H1 (cell line): ENCODE measurements at places on chromosomes 13 and 19.

- DNase-seq, result no peak
Observed at GRCh38 chr13:63209330-63210017, 1793.8 kb upstream of the PCDH20 start.

DNA sequence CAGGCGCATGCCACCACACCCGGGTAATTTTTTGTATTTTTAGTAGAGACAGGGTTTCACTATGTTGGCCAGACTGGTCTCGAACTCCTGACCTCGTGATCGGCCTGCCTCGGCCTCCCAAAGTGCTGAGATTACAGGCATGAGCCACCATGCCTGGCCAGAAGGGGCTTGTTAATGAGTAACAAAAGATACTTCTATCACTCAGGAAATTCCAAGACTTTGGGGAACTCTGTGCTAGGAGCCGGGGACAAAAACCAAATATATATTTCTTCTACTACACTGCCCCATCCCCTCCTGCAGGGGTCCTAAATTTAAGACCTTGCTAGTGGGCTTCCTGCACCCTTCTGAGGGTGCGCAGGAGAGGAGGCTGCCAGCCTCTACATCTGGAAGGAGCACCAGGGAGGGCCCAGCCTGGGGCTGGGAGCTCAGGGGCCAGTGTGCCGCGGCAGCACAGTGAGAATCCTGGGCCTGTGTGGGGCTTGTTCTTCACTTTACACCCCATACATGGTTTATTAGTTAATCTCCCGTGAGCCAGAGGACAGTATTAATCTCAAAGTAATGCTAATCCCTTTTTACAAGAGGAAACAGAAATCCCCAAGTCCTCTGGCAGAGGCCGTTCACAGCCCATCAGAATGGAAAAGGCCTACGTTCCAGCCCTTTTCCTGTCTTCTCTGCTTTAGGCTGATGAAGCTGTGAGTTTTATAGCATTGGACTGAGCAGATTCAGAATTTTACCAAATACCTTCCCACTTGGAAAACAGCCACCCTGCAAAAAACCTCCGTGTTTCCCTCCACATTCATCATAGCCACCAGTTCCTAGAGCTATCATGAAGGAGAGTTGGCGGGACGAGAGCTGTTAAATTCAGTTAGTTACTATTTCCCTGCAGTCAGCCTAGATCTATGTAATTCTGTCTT, 44.4 kb upstream of the NPAS1 start:
- no peak for DNase-seq

DNA sequence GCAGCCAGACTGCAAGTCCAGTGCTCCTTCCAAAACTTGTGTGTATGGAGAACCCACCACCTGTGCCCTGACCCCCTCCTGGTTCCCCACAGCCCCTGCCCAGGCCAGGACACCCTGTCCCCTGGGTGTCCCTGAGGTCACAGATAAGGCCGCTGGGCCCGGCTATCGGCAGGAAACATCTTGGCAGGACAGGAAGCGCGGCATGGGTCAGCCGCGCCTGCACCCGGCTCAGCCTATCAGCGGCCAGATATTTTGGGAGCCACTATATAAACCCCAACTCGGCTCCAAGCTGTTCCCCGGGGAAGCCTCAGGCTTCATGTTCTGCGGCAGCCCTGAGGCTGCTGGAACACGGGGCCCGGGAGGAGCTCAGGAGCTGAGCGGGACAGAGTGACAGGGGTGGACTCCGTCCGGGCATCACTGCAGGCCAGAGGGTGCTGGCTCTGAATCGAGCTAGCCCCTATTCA, 60.8 kb downstream of the AP1M1 start:
- no peak for DNase-seq

DNA sequence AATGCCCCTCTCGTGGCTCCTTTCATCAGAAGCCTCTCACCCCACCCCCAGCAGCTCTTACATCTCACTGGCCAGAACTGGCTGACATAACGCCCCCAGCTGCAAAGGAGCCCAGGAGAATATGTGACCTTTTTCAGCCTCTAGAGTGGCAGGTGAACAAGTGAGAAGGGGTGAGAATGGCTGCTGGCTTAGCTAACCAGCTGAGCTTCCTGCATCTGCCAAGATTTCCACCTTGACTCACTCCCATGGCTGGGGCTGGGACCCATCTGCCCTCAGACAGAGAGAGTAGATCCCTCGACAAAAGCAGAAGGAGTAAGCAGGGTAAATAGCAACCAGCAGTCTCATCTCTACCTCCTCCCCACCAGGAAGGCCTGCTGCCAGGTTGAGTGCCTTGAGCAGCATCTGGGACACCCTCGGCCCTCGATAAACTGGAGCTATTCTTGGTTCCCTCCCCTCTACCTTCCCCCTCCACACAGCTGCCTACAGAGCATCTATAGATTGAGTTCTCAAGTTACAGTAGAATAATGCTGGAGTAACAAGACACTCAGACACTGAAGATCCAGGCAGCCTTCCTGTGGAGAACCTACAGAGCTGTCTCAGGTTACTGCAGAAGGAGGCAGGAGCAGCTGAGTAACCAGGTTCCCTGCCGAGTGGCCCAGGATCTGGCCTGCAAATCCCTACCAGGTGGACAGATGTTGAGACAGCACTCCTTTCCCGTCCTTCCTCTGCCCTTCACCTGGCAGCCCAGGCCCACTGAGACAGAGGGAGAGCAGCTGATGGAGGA, 15.5 kb downstream of the KASH5 start:
- peak; percentile 49 for DNase-seq

- no peak for DNase-seq
Observed at GRCh38 chr19:42928896-42929295, 8.1 kb downstream of the PSG7 start.

GRCh38 chr13:46489586-46490023, 63.4 kb upstream of the LRCH1 start:
- DNase-seq, result no peak

- no peak for DNase-seq
Observed at GRCh38 chr19:4519172-4519496, 848 bp upstream of the PLIN4 start.

- DNase-seq, result no peak
Observed at GRCh38 chr19:19279853-19280252, 6.8 kb upstream of the TM6SF2 start.

DNA sequence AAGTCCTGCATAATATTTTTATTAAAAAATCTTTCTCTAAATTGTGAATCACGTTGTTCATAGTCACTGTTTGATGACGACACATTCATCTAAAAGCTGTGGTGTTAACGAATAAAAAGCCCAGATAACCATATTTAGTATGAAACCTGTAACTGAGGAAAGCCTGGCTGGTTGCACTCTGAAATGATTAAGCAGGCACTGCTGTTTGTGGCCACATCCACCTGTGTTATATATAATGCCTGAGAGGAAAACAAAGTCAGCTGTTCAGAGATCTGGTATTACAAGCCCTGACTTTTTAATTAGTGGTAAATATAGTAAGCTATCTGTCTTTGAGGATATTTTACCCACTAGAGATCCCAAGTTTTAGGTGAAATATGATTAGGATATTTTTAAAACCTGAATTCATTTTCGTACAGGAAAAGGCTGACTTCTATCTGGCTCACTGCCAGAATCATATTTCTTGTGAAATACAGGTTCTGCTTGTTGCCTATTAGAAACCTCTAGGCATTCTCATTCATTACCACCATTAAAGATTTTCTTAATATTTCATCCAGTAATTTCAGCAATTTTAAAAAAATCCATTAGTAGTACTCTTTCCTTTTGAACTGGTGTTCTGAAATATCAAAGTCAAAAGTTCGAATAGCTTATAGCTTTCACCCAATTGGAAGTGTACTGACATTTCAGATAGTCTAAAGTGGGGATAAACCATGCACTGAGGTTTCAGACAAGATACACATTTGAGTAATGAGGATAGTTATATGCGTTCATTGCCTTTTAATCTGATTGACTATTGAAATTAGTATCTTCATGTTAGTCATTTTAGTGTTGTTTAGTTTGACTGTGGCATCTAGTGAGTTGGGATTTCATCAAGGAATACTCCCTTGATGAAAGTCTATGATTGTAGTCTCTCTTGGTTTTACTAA, 79.7 kb downstream of the LMO7 start:
- DNase-seq, result no peak

GRCh38 chr19:7641290-7642276, 4.7 kb downstream of the STXBP2 start:
- peak; percentile 63 for DNase-seq

DNA sequence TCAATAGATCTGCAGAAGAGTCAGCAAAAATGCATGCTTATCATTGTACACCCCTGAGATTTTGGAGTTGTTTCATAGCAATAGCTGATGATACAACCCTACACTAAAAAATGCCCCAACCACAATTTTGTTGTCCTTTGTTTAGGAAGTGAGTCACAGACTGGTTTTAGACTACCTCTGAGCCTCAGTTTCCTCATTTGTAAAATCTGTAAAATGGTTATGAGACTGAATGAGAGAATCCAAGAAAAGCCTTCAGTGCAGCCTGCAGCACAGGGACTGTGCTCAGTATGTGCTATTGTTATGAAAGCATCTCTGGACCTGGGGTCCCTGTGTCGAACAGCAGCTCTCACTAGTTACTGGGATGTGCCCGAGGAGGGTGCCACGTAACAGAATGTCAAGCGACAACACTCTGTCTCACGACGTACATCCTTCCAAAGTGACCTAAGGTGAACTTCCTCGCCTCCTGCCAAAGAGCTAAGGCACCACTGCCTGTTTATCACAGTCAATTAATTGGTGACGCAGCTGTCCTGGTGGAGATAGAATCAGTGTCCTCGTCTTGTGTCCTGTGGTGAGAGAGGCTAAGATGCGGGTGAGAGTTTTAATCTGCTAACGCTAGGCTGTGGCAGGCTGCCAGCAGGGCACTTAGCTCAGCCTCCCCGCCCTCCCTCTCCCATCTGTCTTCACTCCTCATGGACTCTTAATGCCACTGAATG, 18.1 kb downstream of the DHRS12 start:
- DNase-seq, result no peak

- DNase-seq, result no peak
Observed at GRCh38 chr13:101204270-101205020, 211.9 kb downstream of the NALCN start.

- no peak for DNase-seq
Observed at GRCh38 chr13:99481366-99481765, 19.9 kb upstream of the TM9SF2 start.

- DNase-seq, result peak; percentile 15
Observed at GRCh38 chr13:39941236-39941635, 285.8 kb downstream of the COG6 start.

- DNase-seq, result no peak
Observed at GRCh38 chr13:73090116-73090822, 31.5 kb downstream of the KLF5 start.

- DNase-seq, result no peak
Observed at GRCh38 chr13:50451609-50452008, 391.9 kb downstream of the DLEU7 start.

DNA sequence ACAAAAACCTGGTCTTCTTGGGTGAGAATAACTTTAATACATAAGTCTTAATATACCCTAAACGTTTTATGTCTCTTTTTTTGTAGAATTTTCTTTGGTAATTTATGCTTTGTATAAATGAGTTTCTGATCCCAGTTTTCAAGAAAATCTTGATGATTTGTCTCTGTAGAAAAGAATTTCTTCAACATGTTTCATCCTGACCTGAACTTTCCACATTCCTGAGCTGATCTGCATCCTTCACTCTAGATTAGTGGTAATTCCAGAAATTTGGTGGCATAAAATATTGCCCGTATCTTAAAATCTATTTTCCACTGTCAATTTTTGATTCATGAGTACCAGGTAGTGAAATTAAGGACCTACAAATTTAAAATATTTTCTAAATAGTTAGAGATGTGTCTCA, 16.3 kb downstream of the ZNF714 start:
- DNase-seq, result no peak

DNA sequence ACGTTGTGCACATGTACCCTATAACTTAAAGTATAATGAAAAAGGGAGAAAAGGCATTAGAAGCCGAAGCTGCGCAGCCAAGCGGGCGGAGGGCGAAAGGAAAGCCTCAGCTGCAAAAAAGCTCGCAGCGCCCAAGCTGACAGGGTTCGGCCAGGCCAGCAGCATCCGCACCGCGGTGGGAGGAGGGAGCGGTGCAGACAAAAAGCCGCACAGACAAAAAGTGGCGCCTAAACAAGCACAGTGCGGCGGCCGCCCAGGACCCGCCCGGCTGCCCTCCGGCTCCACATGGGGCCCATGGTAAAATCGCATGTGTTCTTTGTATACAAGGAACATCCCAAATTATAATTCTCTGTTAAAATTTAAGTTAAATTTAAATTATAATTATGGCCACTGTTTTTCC, 42.4 kb downstream of the PSG3 start:
- DNase-seq, result no peak
